ENCODE measurements at places on chromosomes 12 and 14. TPM values are rescaled to one million over a fixed set of nuclear protein-coding genes. Genes with fewer than 3 reads are reported as not detected.

GRCh38 chr12:22046090-22046967 is at the start of gene CMAS:
Gene CMAS (plus strand): TSS chr12:22046218. CDS start chr12:22046304, 86 bp downstream.
- peak; percentile 78 for DNase-seq

CELA1 gene
- total RNA-seq: 0.85 TPM

ATN1 gene
- total RNA-seq: 28.7 TPM

DNA sequence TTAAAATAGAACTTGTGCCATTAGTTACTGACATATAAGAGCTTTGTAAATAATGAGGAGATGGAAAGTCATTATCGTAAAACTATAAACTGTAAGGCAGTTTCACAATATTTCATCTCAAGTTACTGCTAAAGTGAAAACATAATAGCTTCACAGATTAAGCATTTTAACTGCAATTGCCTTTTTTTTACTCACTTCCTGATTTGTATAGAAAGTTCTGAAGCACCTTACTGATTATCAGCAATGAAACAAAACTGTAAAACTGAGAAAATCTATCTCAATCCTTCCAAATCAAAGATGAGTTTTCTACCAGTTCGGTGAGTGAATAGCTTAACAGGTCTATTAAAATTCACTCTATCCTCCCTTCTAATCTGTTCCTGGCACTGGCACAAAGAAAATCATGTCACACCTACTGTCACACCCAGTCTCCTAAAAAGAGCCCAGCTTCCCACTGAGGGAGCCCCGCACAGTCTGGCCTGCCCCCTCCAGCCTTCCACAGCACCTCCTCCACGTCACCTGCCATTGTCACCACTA is 161.4 kb upstream of the ABCD2 start:
- no peak for DNase-seq

GRCh38 chr12:129675496-129675895 is 228.3 kb downstream of the TMEM132D start:
- DNase-seq: no peak

DNA sequence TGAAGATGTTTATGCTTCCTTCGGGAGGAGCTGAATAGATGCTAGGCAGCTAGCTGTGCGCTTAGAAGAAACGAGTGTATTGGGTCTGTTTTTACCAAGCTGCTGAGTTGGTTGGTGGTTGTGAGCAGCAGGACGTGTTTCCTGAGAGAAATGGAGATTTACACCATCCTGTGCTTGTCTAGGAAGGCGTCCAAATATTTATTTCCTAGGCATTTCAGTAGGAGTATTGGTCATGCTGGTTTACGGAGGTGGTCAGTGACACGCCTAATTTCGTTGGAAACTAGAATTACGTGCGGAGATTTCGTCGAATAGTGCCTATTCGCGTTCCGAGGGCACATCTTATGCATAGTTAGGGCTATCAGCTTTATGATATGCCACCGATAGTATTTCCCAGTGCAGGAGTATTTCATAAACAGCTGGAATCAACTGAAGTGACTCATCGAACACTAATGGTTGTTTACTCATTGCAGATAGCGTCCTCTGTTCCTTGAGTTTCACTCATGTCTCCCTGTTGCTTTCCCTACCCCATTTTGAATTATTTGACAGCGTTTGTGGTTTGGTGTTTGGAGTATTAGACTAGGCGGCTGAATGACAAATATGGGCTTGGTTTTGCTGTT is 780 bp downstream of the TBC1D15 start:
- DNase-seq: peak; percentile 41

GABARAPL1 gene
- total RNA-seq: 267 TPM

DNA sequence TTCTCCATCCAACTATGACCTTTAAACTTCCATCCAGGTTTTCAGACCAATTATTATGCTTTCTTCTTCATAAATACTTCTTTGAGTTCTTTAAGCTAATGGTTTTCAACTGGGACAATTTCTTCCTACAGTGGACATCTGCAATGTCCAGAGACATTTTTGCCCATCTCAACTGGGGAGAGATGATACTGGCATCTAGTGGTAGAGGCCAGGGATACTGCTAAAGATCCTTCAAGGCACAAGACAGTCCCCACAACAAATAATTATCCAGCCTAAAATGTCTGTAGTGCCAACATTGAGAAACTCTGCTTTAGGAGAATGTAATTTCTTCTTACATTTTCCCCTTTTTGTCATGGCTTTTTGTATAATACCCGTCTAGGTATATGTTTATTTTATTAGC is 10.6 kb downstream of the TRHDE start:
- no peak for DNase-seq

NPFF gene
- not detected for total RNA-seq

DNA sequence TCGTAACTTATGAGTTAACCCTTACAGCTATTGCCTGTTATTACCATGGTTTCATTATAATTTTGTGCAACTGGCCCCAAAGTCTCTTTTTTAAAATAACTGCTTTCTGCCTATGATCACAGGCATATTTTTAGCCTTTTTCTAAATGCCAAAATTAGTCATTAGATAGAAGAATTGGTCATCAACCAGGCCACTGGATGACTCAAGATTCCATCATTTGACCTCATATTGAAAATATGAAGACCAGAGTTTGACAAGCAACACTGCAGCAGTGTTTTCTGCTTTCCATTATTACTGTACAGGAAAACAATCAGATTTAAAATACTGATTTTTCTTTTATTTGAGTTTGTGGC is 54.7 kb upstream of the OTOGL start:
- DNase-seq: no peak

DNA sequence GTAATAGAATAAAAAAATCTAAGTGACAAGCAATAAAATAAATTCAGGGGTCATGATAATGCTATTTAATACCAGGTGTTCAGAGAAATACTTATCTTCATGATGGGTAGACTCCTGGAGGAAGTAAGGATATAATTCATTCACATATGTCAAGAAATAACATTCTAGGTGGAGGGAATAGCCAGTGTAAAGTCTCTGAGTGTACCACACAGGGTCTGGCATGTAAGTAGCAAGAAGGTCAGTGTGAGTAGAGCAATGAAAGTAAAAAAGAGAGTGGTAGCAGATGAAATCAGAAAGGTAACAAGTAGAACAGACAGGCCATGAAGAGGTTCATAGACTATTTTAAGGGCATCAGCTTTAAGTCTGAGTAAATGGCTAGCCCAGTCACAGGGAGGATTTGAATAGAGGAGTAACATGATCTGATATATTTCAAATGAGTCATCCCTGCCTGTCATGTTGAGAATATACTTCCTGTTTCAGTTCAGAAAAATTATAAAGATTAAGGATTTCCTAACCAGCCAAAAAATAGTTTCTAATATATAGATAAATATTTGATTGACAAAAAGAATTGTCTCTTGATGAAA is 519.9 kb downstream of the C12orf50 start:
- DNase-seq: no peak

- DNase-seq: no peak
Measured at GRCh38 chr12:5437182-5437583, 5.3 kb downstream of the NTF3 start.

TMEM30B gene
- total RNA-seq: 9.1 TPM

DNA sequence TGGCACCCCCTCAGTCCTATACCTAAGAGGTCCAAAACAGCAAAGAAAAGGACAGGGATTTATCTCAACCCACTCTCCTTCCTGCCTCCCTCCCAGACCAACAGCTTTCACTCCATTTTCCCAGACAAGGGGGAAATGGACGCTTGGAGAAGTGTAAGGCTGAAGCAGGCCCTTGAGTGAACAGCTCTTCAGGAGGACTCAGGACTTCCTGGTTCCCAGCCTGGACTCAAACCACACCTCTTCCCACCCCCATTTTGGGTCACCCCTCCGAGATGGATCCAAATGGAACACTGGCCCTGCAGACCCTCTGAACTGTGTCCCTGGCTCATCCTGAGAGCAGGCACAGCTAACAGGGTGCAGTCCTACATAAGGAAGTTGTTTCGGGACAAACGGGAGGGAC is 2.7 kb downstream of the KMT2D start:
- DNase-seq: no peak

DNA sequence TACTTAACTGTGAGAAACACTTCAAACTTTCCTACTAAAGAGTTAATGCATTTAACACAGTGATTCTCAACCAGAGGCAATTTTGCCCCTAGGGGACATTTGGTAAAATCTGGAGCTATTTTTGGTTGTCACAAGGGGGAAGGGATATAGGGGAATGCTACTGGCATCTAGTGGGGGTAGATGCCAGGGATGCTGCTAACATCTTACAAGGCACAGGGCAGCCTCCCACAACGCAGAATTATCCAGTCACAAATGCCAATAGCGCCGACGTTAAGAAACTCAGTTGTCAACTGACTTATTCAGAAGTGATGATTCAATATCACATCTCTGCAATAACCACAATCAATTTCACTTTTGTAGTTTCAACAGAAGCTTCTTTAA is 2.0 kb downstream of the EEA1 start:
- peak; percentile 14 for DNase-seq

- no peak for DNase-seq
Measured at GRCh38 chr12:56874821-56875220, 59.4 kb downstream of the SDR9C7 start.

PARPBP gene
- 1.1 TPM for total RNA-seq

VEZT gene
- 57.2 TPM for total RNA-seq
